ENCODE measurements at places on chromosomes 7 and 10.

GRCh38 chr10:25508112-25508815, 333.5 kb downstream of the GPR158 start:
- no peak for DNase-seq

- DNase-seq, result no peak
Measured at GRCh38 chr7:68576366-68576765, 1021.9 kb upstream of the AUTS2 start.

GRCh38 chr10:91976317-91977051, 52.9 kb downstream of the BTAF1 start:
- no peak for DNase-seq

DNA sequence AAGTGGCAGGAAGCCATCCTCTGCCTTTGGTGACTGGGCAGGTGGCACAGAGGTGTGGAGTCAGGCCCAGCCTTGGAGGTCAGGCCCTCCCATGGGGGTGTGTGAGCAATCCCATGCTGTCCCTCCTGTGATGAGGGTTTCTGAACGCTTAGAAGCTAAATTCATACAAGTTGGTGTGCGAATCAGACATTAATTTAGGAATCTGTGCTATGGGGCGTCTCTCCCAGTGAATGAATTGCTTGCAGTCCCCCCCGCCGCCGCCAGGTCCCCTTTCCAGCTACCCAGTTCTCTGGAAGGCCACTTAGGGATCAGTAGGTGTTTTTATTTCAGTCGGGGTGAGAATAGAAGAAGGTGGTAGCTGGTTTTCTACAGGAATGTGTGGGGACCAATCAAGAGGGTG, 37.5 kb downstream of the LRRC18 start:
- no peak for DNase-seq

DNA sequence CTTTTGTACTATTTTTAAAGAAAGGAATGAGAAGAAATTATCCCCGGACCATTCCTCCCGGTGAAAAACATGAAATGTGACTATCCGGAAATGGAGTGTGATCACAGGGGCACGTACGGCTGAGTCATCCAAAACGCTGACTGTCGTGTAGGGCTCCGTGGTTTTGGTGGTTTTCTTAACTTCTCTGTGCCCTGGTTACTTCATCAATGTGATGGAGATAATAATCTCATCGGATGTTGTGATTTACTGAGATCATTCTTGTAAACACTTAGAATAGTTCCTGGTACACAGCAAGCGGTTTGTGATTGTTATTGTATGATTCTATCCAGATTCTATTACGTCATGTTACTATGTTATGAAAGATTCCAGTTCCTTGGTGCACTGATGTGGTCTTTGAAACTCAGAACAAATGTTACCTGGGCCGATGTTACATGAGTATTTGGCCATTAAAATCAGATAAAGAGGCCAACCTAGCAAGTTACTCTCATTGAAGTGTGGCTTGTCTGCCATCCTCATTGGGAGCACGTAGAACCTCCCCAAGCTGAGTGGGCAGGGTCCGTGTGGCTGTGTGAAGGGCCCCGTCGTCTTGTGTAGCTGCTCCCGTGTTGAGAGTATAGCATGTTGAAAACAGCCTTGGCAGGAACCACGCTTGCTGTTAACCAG, 99.5 kb downstream of the CAMK1D start:
- DNase-seq, result no peak

Data from anterior cingulate cortex (tissue), 58 donors.